Left kidney (tissue), 8 donors: ENCODE measurements at places on chromosomes 1 and 21.

DNA sequence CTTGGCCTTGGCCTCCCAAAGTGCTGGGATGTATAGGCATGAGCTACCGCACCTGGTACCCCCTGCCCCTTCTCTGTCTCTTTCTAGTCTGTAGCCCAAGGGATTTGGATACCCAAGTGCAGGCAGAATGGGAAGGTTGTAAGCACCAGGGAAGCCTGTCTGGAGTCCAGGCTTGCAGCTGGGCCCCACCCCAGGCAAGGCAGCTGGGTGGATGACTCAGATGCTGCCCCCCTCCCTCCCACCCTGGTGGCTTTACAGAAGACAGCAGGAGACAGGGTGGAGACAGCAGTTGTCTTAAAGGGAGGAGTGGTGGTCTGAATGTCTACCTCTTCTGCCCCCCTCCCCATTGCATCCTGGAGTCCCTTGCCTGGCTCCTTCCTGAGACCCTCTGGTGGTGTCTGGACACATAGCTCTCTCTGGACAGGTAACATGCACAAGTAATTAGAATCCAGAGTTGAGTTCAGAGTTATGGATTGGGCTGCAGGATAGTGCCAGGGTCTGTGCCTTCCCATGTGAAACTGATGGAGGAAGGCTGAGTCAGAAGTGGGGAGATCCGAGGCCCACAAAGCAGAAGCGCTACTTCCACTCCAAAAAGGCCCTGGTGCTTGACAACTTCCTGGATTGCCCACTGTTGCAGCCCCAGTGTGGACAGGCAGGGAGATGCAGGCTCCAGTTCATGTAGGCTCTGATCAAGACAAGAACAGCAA lies 5.1 kb downstream of the LMNA start:
- DNase-seq = no peak

- no peak for DNase-seq
Observed at GRCh38 chr1:233224311-233224710, 71.2 kb downstream of the PCNX2 start.

- no peak for DNase-seq
Observed at GRCh38 chr1:224732377-224733026, 116.4 kb downstream of the CNIH3 start.

GRCh38 chr1:26097696-26098095 lies 13.9 kb upstream of the PDIK1L start:
- DNase-seq = no peak

DNA sequence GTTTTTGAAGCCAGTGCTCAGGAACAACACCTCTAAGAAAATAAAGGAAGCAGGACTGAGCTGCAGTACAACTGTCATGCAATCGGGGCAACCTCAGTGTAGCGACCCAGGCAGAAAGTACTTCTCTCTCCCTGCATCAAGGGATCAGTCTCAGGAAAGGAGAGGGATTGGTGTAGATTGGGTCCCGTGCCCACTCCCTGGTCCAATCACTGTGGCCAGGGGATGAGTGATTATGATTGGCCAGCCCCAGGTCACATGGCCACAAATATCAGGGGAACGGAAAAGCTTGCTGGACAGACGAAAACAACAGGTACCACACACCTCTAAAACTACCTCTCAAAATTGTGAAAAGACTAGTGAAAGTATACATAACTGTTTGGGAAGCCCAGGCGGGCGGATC lies 136.2 kb upstream of the F3 start:
- DNase-seq = no peak
